ENCODE measurements at places on chromosomes 5 and 9.

- DNase-seq, result no peak
Observed at GRCh38 chr9:13209498-13209897, 70.0 kb downstream of the MPDZ start.

DNA sequence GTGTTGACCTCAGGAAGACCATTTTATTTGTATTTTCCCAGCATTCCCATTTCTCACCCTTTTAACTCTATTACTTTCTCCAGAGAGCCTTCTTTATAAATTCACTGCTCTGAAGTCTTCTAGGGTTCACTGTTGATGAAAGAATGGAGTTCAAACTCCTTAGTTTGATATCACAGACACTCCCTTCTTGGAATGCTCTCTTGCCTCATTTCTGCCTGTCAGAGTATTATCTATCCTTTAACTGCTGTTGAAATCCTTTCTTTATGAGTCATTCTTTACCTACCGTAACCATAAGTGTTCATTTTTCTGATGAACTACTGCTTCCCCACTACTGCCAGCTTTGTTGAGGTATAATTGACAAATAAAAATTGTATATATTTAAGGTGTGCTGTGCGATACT is 4.3 kb downstream of the RIC1 start:
- no peak for DNase-seq

- DNase-seq, result no peak
Observed at GRCh38 chr9:3506164-3506563, 19.6 kb downstream of the RFX3 start.

GRCh38 chr9:76600007-76600615 is 141.1 kb downstream of the GCNT1 start:
- no peak for DNase-seq

DNA sequence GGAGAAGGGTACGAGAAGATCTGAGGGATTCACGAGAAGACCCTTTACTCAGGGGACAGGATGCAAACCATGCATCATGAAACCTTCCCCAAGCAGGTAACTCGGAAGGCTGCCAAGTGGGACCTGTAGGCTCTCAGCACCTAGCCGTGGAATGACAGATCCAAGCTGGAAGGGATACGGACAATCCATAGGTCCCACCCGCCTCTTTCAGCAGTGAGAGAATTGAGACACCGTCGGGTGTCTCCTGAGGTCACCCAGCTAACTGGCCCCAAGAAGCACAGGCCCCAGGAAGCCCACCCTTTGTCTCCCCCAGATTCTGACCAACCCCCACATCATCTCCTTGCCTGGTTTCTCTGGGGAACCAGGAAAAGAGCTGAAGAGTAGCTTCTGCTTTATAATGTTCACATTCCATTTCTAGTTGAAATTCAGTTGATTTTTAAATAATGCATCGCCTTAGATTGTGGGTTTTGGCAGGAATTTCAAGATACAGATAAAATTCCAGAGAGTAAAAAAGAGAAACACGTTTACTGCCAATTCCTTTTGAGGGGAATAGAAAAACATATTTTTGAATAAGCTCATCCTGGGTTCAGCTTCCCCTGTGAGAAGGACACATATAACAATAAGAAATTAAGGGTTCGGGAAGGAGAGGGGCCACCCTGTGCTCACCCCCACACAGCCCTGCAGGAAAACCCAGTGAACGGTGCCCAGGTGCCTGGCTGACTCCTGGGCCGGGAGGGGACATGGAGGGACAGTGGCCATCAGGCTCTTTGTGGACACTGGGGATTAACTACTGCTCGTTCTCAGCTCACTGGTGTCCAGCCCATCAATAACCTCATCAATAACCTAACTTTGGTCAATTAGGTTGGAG is 51.1 kb downstream of the NSUN2 start:
- no peak for DNase-seq

- no peak for DNase-seq
Observed at GRCh38 chr5:170430866-170431437, 41.8 kb upstream of the KCNMB1 start.

- DNase-seq, result no peak
Observed at GRCh38 chr5:139958432-139959148, 84.5 kb downstream of the NRG2 start.
